Right lung (tissue), 10 donors: ENCODE measurements at places on chromosomes 5 and 9. TPM values are rescaled to one million over a fixed set of nuclear protein-coding genes. Genes with fewer than 3 reads are reported as not detected.

- DNase-seq: no peak
Measured at GRCh38 chr9:110241858-110242321, 14.4 kb downstream of the TXN start.

DNA sequence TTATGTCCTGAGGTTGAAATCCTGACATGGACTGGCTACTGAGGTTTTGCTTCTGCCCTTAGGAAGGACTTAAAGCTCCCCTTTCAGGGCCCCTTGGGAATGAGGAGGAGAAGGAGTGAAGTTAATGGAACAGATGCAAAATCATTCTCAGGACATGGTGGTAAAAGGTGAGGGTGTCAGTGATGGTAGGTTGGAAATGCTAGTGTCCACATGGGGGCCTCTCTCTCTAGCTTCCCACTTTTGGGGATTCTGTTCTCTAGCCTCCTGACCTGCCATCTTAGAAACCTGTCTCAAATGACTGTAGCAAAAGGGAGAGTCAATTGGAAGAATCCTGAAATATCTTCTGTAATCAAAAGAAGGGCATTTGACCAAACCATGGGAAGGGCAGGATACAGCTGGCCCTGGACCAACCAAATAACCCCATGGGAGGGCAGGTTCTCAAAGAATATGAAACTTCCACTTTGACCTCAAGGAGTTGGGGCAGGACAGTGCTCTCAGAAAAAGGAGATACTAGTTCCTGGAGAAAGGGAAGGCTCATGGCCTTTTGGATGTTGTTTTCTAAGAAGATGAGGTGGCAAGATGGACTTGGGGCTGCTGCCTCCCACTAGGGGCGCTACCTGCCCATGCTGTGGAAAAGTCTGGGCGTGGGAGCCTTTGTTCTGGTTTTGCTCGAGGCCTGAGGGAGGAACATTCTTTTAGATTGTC is 21.2 kb upstream of the MLANA start:
- DNase-seq: no peak

- no peak for DNase-seq
Measured at GRCh38 chr9:137438591-137439157, 2.5 kb downstream of the ENTPD8 start.

- DNase-seq: no peak
Measured at GRCh38 chr5:45376417-45376816, 319.8 kb downstream of the HCN1 start.

GRCh38 chr5:180596668-180597231 is 5.5 kb upstream of the SCGB3A1 start:
- no peak for DNase-seq

GRCh38 chr9:87622098-87622497 is 103.8 kb upstream of the CTSL start:
- no peak for DNase-seq

DNA sequence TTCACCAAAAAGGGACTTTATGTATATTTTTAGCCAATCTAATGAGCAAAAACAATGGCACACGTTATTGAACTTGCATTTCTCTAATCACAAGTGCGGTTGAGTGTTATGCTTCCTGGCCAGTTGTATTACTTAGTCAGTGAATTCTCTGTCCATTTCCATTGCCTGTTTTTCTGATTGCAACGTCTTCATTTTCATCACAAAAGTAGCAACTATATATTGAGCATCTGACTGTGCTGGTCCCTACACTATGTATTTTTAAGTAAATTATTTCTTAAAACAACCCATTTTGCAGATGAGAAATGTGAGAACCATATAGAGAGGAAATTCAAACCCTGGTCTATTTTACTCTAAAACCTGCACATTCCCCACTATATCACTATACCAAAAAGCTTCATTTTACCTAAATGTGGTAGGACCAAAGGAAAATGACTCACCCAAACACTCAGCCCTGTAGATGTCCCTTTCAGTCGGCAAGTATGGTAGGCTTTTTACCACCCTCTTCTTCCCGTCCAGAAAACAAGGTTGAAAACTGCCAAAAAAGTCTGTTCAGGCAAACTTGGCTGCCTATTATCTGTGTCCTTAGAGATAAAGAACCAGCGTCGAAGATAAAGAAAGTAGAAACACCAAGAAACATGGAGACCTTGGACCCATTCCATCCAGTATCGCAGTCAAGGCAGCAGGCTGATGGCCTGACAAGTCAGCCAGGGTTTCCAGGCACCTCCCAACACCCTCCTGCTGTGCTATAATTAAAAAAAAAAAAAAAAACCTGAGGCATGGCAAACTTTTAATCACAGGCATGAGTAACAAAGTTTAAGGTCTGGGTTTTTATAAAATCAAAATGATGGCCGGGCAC is 18.8 kb upstream of the FAM13B start:
- no peak for DNase-seq

- DNase-seq: no peak
Measured at GRCh38 chr5:81971111-81971711, 612 bp upstream of the ATG10 start.

DNA sequence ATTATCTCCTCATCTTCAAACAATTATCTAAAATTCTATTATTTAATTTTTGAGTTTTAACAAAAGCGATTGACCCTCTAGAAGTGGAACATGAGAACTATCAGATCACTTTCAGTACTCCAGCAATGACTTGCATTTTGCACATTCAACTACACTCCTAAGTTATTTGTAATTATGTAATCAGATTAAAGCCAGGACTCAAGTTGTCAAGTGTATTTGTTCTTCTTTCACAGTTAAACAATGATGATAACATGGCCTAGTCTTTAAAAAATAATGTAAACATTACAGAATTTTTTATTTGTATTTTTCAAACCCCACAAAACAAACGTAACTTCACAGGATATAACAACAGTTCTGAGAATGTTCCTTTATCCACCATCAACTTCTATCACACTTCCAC is 2148.9 kb upstream of the ACO1 start:
- no peak for DNase-seq

GRCh38 chr9:81729135-81729534 is 39.8 kb upstream of the TLE1 start:
- DNase-seq: no peak

GRCh38 chr5:170636206-170636605 is 132.4 kb downstream of the KCNIP1 start:
- DNase-seq: no peak

- DNase-seq: no peak
Measured at GRCh38 chr5:137216976-137217598, 282.0 kb downstream of the SPOCK1 start.

DNA sequence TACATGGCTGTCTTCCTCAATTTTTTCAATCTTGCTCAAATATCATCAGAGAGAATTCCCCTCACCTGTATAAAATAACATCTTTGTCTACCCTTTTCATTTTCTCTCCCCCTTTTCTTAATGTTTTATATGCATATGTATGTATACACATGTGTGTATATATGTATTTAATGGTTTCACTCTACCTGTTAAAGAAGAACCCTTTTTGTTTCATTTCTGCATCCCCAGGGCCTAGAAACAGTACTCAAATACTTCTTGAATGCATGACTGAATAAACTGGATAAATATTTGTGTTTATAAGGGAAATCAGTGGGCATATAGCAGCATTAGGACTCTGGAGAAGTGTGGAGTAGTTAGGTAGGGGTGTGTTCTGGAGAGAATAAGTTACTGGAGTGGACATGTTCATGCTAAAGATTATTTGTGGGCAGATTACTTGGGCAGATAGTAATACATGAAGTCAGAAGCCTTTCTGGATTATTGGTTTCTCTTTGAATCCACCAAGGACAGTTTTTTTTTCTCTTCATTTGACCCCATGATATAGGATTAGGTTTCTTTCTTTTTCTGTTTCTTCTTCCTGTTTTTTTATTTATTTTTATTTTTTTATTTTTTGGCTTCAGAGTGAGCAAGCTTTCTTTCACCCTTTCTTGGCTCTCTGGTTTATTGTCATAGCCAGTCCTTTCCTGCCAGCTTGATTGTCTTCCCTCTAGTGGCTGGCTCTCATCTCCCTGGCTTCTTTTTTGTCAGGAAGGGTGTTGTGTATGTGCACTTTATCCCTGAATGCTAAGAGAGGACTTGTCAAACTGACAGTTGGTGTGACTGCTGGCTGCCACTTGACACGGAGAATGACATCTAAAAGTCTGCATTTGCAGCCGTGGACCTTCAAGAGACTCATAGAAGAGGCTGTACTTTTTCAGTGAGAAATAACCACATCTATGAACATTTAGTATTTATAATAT is 89.3 kb downstream of the ZCCHC7 start:
- DNase-seq: no peak

DNA sequence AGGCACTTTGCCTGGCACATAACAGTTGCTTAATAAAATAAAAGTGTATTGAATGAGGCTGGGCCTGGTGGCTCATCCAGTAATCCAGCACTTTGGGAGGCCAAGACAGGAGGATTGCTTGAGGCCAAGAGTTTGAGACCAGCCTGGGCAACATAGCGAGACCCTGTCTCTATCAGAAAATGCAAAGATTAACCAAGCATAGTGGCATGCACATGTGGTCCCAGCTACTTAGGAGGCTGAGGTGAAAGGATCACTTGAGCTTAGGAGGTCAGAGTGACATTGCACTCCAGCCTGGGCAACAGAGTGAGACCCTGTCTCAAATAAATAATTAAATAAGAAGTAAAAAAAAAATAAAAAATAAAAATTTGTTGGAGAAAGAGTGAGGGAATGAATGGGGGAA is 21.2 kb downstream of the TNFAIP8 start:
- DNase-seq: no peak

DNA sequence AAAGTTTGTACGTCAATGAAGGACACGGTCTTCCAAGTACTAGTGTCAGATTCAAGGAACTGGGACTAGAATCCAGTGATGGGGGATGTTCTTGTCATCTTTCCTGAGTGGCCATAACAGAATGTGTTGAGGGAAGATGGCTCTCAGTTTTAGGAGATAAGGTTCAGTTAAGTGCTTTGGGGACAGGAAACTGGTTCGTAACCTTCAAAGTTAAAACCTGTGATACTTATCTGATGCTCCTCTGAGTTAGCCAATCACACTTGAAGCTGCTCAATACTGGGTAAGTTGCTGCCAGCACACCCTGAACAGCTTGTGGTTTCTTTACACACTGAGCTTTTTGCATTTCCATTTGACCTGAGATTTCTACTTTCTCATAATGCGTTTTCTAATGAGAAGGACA is 64.4 kb downstream of the PIK3R1 start:
- DNase-seq: no peak

DNA sequence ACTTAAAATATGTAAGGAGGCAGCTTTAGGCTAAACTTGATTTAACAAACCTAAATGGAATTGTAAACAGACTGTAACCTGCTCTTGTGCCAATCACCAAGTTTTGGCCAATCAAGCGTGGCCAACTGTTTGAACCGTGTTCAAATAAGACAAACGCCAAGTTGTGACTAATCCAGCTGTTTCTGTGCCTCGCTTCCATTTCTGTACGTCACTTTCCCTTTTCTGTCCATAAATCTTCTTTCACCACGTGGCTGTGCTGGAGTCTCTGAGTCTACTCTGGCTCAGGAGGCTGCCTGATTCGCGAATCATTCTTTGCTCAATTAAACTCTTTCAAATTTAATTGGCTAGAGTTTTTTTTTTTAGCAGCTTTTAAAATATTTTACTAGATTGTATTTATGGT is 71.3 kb downstream of the LIX1 start:
- no peak for DNase-seq

GRCh38 chr9:114782586-114782985 is 23.3 kb downstream of the TNFSF15 start:
- no peak for DNase-seq

DNA sequence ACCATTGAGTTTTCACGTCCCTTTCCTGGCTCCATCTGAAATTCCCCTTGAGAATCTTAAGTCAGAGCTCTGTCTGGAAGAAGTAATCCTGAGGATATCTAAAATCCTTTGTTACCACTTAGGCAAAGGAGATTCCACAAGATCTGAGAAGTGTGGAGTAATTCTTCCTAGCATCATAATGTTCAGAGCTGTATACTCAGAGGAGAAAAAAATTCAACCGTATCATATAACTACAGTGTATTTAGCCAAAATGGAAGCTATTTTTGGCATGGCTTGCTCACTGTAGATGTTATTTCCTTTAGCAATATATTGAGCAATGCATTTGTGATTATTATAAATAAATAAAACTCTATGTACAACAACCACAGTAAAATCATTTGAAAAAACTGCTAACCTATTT is 1858.4 kb downstream of the EFNA5 start:
- DNase-seq: no peak

DNA sequence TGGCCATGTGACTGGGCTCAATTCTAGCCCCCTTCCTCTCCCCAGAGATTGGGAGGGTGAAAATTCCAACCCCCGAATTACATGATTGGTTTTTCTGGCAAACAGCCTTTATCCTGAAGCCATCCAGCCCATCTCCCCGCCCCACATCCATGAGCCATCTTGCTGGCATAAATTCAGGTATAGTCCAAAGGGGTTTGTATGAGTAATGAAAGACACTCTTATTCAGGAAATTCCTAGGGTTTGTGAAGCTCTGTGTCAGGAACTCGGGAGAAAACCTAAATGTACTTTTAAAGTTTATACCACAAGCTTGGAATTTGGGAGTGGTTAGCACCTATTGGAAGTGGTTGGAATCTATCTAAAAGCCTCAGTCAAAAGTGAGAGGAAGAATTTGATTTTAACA is 80.6 kb upstream of the SIMC1 start:
- no peak for DNase-seq

DNA sequence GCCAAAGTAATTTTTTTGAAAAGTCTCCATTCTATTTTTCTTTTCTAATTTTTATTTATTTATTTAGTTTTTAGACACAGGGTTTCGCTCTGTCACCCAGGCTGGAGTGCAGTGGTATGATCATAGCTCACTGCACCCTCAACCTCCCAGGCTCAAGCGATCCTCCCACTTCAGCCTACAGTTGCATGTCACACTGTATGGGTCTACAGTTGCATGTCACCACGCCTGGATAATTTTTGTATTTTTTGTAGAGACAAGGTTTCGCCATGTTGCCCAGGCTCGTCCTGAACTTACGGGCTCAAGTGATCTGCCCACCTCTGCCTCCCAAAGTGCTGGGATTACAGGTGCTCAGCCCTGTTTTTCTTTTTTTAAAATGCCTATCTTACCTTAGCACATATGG is 10.7 kb downstream of the FANCC start:
- no peak for DNase-seq

DNA sequence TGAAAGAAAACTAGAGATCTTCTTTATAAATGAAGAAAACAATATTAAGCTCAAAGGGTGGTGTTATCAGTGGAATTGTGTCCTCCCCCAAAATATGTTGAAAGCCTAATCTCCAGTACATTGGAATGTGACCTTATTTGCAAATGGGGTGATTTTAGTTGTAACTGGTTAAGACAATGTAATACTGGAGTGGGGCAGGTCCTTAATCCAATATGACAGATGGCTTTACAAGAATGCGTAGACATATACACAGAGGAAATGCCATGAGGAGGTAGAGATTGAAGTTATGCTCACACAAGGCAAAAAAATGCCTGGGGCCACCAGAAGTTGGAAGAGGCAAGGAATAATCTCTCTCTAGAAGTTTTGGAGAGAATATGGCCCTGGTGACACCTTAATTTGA is 13.7 kb upstream of the TRIM32 start:
- no peak for DNase-seq

The HCN1 gene
- 0.08 TPM for polyA plus RNA-seq

The MARVELD2 gene
- 19.0 TPM for polyA plus RNA-seq

The CCNI2 gene
- polyA plus RNA-seq: 1.2 TPM

The DOK3 gene
- 5.6 TPM for polyA plus RNA-seq

The SPATA9 gene
- polyA plus RNA-seq: 0.62 TPM

The ZNF354C gene
- 20.9 TPM for polyA plus RNA-seq

The ACTBL2 gene
- not detected for polyA plus RNA-seq

The AOPEP gene
- 35.5 TPM for polyA plus RNA-seq

The MRPL22 gene
- polyA plus RNA-seq: 40.4 TPM

The SLC27A4 gene
- 7.0 TPM for polyA plus RNA-seq

The ZNF883 gene
- polyA plus RNA-seq: 8.0 TPM

The TPPP gene
- 6.9 TPM for polyA plus RNA-seq

The DAB2IP gene
- polyA plus RNA-seq: 31.0 TPM

The TEK gene
- polyA plus RNA-seq: 55.0 TPM

The FOXD4 gene
- polyA plus RNA-seq: 0.70 TPM

The KIAA0825 gene
- polyA plus RNA-seq: 6.0 TPM

The EQTN gene
- 0.50 TPM for polyA plus RNA-seq
